ENCODE measurements at places on chromosomes 6 and 20.

DNA sequence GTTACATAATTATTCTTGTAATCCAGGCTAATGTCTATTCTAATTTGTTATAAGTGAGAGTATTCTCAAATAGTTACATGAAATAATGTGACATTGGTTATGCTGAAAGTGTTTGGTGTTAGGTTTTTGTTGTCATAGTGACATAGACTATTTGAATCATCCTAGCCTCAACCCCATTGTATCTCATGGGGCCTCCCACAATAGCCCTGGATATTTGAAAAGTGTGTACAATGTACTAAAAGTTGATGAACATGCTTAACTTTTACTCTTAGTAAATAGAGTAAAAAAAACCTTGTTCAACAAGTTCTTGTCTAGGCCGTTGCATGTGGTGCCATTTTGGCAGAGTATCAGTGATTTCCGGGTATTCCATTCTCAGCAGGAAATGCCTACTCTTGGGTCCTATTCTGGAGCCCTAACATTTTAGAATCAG, 83.0 kb downstream of the RTN4IP1 start:
- no peak for DNase-seq

GRCh38 chr20:24966317-24967012, 17.4 kb downstream of the CST7 start:
- no peak for DNase-seq

GRCh38 chr20:23362392-23363256, 642 bp downstream of the GZF1 start:
- no peak for DNase-seq

DNA sequence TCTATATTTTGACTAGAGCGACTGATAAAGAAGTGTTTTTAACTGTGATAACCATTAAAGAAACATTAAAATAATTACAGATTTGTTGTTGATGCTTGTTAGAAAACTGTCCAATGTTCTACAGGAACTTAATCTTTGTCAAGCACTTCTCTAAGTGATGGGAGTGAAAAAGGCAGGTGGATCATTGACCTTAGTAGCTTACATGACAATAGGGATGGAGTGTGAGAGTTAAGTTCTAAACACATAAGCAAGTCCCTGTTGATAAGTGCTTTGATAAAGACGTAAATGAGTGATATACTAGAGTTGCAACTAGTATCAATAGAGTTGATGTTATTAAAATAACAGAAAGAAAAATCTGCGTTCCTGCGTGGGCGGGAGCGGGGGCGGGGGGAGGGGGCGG, 931.5 kb upstream of the EPHA7 start:
- DNase-seq, result no peak

DNA sequence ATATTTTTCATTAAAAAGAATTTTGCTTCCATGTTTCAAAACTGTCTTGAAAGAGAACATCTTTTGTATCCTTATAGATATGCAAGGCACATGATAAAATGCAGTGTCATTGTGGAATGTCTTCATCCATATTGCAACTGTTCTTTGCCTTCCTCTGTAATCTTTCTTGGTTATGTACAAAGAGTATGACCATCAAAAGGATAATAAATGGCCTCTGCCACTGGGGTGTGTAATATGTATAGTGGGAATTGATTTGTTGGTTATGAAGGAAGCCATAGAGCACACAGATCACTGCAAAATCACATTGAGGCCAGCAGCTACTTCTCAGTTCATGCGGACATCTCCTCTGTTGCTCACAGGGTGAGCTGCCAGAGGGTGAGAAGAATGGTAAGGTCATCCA, 703.5 kb downstream of the TFAP2A start:
- no peak for DNase-seq

- no peak for DNase-seq
These were observed 94.4 kb downstream of the CD83 start for GRCh38 chr6:14212020-14212419.

DNA sequence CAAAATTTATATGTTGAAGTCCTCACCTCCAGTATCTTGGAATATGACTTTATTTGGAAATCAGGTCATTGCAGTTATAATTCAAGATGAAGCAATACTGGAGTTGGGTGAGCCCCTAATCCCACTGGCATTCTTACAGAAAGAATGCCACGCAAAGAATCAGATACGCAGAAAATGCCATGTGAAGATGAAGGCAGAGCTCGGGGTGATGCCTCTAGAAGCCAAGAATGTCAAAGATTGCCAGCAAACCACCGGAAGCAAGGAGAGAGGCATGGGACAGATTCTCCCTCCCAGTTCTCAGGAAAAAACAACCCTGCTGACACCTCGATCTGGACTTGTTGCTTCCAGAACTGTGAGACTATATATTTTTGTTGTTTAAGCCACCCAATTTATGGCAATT, 273.4 kb upstream of the CITED2 start:
- no peak for DNase-seq

DNA sequence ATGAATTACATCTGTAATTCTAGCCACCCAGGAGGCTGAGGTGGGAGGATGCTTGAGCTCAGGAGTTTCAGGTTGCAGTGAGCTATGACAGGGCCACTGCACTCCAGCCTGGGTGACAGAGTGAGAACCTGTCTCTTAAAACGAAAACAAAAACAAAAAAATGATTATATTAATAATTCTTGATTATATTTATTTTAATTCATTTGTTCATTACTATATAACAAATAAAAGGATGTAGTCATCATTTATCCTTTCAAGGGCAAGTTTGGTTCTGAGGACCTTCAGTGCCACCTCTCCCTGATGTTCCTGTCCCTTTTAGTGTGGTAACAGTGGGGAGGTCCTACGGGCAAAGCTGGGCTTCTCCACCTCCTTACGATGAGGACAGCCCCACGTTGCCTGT, 167.1 kb upstream of the SCGN start:
- no peak for DNase-seq

DNA sequence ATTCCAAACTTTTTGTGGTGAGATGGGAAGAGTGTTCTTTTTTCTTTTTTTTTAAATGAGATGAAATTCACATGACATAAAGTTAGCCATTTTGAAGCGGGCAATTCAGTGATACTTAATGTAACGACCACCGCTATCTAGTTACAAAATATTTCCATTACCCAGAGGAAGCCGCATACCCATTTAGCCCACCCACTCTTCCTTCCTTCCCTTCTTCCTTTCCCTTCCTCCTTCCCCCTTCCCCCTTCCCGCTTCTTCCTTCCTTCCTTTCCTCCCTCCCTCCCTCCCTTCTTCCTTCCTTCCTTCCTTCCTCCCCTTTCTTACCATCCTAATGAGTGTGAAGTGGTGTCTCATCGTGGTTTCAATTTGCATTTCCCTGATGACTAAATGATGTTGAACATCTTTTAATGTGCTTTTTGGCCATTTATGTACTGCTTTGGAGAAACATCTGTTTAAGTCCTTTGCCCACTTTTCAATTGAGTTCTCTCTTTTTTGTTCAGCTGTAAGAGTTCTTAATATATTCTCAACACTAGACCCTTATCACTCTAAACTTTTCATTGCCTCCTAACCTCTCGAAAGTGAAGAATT, 371.1 kb downstream of the FARS2 start:
- DNase-seq, result no peak

DNA sequence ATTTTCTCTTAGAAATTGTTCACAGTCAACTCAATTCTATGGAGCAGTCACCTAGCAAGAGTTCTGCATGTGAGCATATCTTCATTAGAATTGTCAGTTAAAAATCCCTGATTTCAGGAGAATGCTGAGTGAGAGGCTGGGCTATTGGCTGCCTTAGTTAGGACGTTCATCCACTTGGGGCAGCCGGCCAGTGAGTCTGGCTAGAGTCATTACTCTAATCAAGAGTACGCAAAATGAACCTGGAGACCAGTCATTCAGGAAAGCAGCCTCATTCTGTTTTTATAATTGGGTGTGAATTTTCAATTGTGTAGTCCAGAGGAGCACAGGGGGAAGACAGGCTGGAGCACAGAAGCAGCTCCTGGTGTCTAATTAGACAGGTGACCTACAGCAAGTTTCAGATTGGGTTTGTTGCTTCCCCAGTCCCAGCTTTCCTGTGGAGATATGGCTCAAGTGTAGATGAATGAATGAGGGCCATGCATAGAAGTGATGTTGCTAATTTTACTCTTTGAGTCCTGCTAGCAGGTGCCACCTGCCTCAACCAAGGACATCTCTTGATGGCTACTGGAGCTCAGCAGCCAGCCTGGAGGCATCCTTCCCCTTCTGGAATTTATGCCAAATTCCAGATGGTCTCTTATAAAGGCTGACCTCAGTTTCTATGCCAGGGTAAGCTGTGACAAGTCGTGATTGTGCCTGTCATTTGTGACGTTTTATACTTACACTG, 265.7 kb downstream of the NKAIN2 start:
- DNase-seq, result no peak

DNA sequence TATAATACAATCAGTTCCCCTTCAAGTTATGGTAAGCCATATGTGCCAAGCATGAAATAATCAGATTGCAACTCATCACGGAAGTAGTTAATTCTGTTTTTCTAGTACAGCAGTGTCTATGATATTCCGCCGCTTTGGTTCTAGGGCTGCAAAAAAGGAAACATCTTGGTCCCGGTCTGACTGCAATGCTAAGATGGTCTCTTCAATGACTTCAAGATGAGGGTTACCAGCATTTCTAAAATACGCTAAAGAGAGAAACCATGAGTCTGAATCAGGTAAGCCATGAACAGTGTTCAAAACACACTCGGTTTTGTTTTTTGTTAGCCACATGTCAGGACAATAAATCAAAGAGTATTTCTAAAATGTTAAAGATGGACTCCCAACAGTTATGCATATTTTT, 3.2 kb upstream of the ANKRD60 start:
- no peak for DNase-seq

DNA sequence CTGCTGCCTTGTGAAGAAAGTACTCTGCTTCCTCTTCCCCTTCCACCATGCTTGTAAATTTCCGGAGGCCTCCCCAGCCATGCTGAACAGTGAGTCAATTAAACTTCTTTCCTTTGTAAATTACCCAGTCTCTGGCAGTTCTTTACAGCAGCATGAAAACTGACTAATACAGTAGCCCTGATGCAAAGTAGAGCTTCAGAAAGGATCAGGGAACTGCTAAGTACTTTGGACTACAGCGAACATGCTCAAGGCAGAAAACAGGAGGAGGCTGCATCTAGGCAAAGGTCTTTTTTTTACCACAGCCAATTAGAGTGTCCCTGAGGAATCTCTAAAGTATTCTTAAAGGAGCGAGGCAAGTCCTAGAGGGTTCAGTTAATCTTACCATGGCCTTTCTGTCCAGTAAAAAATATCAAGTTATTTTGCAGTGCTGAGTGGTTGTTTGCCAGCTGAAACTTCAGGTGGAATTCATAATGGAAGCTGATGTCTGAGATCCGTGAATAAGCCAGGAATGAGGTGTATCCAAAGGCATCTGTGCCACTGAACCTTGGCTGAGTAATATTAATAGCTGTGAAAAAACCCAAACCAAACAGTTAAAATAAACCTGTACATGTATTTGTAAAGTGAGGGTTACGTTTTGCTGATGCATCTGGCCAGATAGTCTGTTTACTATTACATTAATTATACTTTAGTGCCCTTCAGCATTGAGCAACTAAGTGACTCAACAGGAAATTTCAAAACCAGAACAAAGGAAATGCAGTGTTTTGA, 170.4 kb downstream of the PHF3 start:
- DNase-seq, result no peak

DNA sequence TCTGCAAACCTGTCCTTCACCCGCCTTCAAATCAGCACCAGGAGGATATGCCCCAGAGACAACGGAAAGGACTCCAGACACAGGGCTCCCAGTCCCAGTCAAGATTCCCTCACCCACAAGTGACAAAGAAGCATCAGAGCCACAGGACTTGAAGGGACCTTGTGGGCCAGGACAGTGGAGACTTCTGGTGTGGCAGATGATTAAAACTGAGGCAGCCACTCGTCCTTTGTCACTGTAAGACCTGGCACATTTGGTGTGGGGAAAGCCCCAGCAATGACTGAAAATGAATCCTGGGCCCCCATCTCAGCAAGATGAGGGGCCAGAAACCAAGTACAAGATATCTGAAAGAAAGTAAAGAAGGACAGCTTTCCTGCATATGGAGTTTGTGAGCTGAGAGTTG, 15.6 kb upstream of the GMPR start:
- DNase-seq, result no peak

- DNase-seq, result no peak
These were observed 150.1 kb downstream of the HAO1 start for GRCh38 chr20:7790189-7790588.

DNA sequence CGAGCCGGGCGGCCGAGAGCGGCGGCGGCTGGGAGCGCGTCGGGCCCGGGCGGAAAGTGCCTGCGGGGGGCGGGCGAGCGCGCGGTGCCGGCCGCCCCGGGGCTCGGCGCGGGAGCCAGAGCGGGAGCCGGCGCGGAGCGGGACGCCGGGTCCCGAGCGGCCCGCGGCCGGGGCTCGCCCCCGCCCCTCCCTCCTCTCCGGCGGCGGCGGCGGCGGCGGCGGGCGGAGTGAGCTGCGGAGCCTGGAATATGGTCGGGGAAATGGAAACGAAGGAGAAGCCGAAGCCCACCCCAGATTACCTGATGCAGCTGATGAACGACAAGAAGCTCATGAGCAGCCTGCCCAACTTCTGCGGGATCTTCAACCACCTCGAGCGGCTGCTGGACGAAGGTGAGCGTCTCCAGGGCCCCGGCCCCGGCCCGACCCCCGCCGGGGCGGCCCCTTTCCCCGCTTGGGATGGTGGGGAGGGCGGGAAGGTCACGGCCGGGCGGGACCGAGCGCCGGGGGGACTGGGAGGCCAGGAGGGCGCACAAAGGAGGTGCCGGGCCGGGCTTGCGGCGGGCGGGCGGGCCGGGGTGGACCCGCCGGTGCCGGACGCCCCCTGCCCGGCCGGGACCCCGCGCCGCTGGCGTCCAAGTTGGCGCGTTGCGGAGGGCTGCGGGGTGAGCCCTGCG, 565 bp downstream of the QKI start:
- DNase-seq, result no peak

DNA sequence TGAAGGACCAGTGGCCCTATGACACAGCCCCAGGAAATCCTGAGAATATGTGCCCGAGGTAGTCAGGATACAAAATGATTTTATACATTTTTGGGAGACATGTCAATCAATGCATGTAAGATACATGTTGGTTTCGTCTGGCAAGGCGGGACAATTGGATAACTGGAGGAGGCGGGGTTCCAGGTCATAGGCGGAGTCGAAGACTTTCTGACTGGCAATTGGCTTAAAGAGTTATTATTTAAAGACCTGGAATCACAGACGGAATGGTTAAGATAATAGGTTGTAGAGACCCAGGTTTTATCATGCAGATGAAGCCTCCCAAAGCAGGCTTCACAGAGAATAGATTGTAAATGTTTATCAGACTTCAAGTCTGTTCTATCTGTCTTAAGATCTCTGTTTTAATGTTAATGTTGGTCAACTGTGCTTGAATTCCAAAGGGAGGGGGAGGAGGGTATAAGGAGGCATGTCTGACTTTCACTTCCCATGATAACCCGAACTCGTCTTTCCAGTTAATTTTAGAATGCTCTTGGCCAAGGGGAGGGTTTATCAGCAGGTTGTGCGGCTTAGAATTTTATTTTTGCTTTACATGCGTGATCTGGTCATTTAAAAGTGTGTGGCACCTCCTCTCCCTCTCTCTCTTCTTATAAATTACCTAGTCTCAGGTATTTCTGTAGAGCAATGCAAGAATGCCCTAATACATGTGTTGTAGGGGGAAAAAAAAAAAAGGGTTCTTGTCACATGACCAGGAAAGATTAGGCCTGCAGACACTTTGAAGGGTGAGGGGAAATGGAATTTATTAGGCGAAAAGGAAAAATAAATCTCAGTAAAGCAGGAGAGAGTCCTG, 230.7 kb downstream of the NFATC2 start:
- no peak for DNase-seq
